Stimulated activated CD8-positive, alpha-beta memory T cell treated with anti-CD3 and anti-CD28 coated beads, Interleukin-7, amount 100 ng/mL, for 4 hours (primary cell): ENCODE measurements at places on chromosomes 13 and 19.

GRCh38 chr19:37929355-37929923 is 22.4 kb downstream of the SIPA1L3 start:
- no peak for DNase-seq

DNA sequence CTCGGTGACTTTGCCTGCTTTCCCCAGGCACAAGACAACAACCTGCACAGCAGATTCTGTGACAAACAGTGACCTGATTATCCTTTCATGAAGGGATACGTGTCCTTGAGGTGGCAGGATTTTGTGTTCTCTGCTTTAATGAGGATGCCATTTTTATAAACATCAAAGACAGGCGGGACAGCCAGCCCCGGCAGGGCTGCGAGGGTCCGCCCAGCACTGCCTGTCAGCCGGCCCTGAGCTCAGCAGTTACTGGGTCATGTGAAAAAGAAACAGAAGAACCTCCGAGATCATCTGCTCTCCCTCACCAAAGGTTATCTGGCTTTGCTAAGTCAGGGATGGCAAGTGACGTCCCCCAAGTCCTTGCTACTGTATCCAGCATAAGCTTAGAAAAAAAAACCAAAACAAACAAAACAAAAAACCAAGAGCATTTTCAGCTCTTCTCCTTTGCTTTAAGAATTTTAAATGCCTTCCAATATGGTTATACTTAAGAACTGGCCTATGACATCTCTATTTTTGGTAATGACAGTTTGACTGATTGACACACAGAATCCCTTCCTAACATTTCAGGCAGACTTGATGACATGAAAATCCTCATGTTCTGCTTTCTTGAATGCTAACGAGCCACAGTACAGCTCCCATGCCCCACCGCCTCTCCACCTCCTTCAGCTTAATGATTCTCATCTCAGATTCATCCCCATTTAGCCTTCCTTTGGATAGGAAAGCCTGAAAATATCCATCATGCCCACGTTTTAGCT is 666.6 kb upstream of the ARGLU1 start:
- no peak for DNase-seq

GRCh38 chr19:29606420-29606747 is 301 bp downstream of the POP4 start:
- no peak for DNase-seq

GRCh38 chr13:110897014-110897413 is 17.9 kb downstream of the ANKRD10 start:
- DNase-seq: no peak

- no peak for DNase-seq
Measured at GRCh38 chr19:46373491-46374359, 26.8 kb downstream of the PPP5C start.

DNA sequence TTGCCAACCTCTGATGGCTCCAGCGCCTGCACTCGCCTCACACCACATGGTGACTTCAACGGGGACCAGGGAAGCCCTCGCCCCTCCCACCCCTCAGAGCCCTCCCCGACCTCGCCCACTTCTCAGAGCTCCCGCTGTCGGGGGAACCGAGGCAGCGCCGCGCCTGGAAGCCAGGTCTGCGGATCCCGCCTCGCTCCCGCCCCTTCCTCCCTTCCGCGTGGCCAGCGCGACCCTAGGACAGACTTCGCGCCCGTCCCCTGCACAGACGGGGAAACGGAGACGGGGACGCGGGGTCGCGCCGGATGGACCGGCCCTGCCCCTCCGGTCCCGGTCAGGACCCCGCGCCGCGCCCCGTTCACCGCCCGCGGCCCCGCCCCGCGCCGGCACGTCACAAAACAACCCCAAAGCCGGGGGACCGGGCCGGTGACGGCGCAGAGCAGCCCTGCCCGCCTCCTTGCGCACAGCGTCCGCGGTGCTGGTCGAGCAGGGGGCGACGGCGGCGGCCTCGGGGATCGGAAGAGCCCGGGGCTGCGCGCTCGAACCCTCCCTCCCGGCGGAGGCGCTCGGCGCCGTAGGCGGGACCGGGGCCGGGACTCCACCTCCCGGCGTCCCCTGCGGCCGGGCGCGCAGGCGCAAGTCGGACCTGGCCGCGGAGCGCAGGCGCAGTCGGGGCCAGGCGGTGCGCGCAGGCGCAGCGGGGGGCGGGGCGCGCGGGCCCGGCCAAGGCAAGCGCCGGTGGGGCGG is 379 bp upstream of the CDC34 start:
- peak; percentile 69 for DNase-seq
